Activated CD8-positive, alpha-beta memory T cell treated with anti-CD3 and anti-CD28 coated beads for 24 hours (primary cell): ENCODE measurements at places on chromosomes 3 and 15.
A peak's percentile ranks its signal among the peaks of the same experiment; 100 is the strongest.

DNA sequence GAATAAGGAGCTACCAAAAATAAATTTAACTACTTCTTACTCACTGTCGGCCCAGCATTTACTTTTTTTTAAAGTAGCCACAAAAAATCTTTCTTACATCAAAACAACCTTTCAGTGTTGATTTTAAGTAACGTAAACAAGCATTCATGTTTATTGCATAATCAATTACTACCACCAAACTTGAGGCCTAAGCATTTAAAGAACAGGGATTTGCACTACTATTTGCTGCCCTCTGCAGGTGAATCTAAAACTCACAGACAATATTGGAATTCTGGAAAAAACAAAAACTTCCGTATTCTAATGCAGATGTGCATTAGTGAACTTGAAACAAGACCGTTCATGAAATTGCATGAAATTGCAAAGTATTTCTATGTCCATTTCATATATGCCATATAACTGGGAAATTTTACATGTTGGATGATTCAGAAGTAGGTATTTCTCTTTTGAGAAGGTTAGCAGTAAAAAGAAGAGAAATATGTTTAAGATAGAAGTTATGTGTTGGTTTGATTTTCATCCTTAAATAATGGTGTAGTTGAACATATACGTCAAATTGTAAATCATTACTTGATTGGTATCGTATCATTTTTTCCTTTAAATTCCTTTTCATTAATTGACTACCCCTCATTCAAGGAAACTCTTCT lies 55.6 kb downstream of the CGGBP1 start:
- DNase-seq, result no peak

DNA sequence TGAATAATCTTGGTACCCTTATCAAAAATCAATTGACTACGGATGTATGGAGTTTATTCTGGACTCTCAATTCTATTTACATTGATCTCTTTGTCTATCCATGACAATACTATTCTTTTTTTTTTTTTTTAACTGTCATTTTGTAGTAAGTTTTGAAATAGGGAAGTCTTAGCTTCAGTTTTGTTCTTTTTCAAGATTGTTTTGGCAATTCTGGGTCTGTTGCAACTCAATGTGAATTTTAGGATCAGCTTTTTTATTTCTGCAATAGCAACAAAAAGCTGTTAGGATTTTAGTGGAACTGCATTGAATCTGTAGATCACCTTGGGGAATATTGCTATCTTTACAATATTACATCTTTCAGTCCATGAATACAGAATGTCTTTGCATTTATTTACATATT lies 21.4 kb downstream of the BTLA start:
- no peak for DNase-seq

GRCh38 chr15:100703032-100703578 lies 100.7 kb downstream of the ASB7 start:
- peak; percentile 32 for DNase-seq

- peak; percentile 64 for DNase-seq
Measured at GRCh38 chr3:9352917-9353752, 9.7 kb upstream of the THUMPD3 start.

- no peak for DNase-seq
Measured at GRCh38 chr15:33091983-33092693, 102.4 kb downstream of the FMN1 start.

GRCh38 chr3:14875411-14876175 lies 56.8 kb downstream of the FGD5 start:
- DNase-seq, result no peak

DNA sequence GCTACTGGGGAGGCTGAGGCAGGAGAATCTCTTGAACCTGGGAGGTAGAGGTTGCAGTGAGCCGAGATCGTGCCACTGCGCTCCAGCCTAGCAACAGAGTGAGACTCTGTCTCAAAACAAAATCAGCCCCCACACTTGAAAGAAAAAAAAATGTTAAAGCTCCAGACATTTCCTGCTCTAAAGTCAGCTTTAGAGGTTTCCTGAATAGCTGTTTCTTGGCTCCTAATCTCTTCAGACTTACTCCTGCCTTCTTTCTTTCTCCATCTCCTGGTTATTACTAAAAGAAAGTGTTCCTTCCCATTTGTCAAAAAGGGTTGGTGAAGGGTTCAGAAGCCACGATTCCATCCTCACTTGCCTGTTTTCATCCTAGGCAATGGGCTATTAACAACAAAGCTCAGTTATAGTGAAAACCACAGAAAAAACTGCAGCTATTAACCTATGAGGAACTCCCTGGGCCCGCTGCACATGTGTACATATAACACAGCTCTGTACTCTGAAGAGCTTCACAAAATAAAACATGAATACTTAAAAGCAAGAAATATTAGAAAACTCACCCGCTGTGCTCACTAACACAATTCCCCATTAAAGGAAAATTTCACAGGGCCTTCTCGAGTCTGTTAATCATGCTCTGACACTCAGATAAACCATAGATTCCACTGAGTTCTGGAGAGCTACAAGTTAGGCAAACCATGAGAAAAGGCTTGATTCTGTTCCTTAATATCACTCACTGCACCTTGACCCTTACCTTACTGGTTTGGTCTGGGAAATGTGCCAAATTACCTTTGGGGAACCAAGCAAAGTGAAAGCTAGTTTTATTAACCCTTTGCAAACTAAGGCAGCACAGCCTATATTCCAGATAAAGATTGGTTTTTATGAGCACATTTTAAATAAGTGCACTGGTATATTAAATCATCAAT lies 89.9 kb upstream of the TSPAN3 start:
- DNase-seq, result no peak

DNA sequence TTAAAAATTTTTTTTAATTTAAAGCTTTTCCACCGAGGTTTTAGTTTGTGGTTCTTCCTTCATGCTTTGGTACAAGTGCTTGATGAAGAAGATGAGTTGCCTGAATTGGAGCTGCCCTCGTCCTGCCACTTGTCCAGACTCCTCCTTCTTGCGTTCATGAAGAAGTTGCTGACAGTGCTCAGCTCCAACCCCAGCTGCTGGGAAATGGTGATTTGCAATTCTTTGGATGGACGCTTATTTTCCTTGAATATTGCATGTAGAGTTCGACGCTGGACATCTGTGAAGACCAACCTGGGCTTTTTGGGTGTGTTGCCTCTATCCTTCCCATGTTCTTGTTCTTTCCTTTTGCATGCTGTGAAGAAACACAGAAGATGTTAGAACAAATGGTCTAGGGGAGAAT lies 32.6 kb downstream of the ONECUT1 start:
- DNase-seq, result no peak
